ENCODE measurements at places on chromosomes 1 and 21.

DNA sequence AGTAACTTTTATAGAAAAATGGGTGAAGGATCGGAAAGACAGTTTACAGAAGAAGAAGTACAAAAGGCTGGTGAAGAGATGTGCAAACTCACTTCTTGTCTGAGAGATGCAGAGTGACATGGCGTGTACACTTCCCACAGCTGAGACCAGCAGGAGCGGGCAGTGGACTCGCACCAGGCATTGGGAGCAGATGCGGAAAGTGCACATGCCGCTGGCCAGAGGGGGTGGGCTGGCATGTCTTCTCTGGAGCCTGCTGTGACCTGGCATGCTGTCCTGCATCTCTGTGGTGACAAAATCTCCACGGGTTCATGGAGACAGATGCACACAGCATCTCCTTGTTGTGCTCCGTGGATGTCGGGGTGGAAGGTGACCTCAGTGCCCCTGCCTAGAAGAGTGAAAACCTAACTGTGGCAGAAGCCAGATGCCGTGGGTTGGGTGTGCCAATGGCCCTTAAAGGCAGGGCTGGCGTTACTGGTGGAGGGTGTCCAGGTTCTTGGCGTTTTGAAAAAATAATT is 128.6 kb upstream of the COL6A1 start:
- no peak for DNase-seq

GRCh38 chr21:45844181-45844580 is 137.4 kb upstream of the COL6A1 start:
- no peak for DNase-seq

DNA sequence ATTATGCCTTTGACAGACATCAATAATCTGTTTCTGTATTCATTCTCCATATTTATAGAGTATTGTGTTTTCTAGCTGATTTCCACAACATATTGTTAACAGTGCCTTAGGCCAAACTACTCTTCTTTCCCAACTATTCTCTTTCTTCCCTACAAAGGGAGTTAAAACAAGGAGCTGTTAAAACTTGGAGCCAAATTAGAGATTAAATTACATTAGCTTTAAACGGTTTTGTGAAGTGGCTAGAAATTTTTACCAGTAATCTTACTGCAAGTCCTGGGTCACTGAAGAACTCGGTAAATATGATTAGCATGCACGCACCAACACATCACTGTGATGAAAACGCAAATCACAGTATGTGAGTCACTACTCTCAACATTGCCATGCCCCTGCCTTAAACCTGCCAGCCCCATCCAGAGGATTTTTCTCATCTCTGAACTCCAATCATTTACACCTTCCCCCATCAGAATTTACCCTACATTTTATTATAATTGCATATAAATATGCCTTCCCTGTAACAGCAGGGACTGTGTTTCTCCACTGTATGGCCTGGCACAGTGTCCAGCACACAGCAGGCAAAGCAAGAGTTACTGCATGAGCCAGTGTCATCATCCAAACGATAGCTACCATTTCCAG is 1.5 kb upstream of the PRDX6 start:
- DNase-seq, result no peak

- no peak for DNase-seq
These were observed 270.0 kb upstream of the BRINP3 start for GRCh38 chr1:190747704-190748103.

GRCh38 chr1:31436596-31437432 is 23.8 kb downstream of the SERINC2 start:
- no peak for DNase-seq

- no peak for DNase-seq
These were observed 29.3 kb downstream of the COP1 start for GRCh38 chr1:176177764-176178163.

DNA sequence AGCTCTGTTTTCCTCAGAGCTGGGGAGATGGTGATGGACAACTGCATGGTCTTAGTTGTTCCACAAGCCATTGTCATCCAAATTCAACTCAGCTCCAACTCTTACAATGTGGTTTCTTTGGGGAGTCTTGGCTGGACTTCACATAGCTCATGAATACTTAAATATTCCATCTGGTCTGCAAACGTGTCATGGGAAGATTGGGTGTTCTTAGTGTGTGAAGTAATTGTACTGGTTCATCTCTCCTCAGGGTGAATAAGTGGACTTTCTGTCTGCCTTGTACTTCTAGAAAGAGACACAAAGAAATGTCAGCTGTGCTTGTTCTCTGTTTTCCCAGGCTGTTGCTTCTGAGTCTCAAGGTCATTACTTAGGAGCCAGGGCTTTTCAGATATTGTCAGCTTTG is 106.6 kb downstream of the VPS13D start:
- no peak for DNase-seq

DNA sequence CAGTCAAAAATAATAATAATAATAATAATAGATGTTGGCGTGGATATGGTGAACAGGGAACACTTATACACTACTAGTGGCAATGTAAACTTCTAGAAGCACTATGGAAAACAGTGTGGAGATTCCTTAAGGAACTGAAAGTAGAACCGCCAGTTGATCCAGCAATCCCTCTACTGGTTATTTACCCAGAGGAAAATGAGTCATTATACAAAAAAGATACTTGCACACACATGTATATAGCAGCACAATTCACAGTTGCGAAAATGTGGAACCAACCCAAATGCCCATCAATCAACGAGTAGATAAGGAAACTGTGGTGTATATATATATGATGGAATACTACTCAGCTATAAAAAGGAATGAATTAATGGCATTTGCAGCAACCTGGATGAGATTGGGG is 176.0 kb downstream of the PLPP3 start:
- DNase-seq, result no peak

- DNase-seq, result no peak
These were observed 84.9 kb downstream of the VWA5B1 start for GRCh38 chr1:20375563-20375962.

DNA sequence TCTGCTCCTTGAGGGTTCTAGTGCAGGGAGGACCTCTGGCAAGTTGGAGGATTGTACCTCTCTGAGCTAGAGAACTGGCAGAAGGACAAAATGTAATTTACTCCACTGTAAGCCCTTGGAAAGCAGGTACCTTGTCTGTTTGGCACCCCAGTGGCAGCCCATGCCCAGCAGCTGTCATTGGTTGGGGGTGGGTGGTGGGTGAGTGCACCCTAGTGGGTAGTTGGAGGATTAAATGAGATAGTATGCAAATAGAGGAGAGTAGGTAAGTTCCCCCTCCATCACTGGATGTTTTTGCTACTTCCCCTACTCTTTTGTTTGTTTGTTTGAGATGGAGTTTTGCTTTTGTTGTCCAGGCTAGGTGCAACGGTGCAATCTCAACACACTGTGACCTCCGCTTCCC is 69.8 kb downstream of the RYR2 start:
- no peak for DNase-seq

DNA sequence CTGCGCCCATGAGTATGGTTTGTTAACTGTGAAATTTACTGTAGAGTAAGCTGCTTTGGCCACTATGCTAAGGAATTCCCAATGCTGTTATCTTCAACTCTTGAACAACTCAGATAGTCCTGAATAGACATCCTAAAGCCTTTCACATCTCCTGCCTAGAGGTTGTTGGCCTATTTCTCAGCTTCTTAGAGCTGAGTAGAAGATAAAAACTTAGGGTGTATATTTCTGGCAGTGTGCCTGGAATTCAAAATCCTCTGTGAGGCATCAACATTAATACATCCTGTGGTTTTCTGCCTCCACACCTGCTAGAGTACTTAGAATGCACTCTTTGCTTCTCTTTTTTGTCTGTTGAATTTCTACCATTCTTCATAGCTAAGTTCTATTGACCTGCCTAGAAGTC is 45.8 kb upstream of the RC3H1 start:
- DNase-seq, result no peak

DNA sequence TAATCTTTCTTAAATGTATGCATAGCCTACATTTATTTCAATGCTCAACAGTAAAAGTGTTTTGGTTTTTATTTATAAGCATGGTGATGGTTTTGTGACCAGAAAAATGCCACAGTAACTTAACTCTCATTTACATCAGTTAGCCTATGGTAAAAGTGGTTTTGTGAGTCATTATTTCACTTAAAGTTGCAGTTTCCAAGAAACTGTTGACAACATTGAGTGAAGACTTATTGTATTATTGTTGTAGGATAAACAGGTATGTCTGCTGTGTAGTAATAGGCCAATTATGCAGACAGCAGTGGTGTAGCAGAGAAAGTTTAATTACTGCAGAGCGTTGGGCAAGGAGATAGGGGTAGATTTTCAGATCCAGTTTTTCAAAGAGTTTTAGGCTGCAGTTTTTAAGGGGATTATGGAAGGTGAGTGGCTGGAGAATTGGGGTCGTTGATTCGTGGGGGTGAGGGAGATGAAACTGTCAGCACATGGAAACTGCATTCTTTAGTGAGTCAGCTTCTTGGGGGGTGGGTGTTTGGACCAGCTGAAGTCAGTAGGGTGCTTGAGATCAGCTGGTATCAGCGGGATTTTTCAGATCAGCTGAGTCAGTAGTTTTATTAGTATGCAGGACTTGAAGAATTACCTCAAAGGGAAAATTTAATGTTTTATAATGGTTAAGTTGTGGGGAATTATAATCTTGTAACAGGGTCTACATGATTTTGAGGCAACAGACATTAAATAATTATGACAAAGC is 168.7 kb upstream of the FMN2 start:
- no peak for DNase-seq

GRCh38 chr1:23984417-23985186 is 4.5 kb upstream of the SRSF10 start:
- DNase-seq, result no peak

DNA sequence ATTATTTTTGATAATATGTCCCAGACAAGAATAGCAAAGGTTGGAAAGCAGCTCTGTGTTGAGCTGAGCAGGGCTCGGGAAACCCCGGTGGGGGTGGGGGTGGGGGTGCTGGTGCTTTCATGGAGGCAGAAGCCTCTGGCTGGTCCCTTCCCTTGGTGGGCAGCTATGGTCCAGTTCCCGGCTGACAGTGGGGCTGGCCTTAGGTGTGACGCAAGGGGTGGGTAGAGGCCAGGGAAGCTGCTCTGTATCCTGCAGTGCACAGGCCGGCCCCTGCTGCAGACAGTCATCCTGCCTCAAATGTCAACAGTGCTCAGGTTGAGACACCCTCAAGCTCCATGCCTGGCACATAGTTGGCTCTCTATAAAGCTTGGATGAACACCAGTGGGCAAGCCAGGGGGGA is 8.9 kb downstream of the ACTL8 start:
- DNase-seq, result no peak

- no peak for DNase-seq
These were observed 12.5 kb upstream of the SPOCD1 start for GRCh38 chr1:31828341-31828740.

DNA sequence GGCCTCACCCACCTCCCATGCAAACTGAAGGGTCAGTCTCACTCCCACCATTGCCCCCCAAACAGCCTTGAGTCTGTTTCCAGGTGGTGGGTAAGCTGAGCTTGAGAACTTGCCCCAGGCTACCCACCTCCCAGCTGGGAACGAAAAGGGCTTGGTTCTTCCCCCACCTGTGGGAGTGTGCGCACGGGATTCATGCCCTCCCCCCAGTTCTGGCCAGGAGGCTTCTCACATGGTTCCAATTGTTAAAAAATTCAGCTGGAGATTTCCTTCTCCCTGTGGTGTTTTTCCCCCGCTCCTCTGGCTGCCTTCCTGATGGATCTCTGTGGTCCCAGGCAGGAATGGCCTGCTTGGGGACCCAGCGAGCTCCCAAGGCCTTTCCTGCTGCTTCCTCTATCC is 81.8 kb upstream of the C21orf91 start:
- DNase-seq, result no peak

DNA sequence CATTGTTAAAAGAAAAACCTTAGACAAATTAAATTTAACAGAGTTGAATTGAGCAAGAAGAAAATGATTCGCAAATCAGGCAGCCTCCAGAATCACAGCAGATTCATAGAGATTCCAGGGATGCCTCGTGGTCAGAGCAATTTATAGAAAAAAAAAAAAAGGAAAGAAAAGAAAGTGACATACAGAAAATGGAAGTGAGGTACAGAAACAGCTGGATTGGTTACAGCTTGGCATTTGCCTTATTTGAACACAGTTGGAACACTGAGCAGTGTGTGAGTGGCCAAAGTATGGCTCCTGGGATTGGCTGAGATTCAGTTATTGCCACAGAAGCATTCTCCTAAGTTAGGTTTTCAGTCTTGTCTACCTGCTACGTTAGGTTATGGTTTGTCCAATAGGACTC is 9.1 kb upstream of the C21orf91 start:
- DNase-seq, result no peak

- DNase-seq, result no peak
These were observed 42.7 kb upstream of the ARHGEF16 start for GRCh38 chr1:3411806-3412205.

DNA sequence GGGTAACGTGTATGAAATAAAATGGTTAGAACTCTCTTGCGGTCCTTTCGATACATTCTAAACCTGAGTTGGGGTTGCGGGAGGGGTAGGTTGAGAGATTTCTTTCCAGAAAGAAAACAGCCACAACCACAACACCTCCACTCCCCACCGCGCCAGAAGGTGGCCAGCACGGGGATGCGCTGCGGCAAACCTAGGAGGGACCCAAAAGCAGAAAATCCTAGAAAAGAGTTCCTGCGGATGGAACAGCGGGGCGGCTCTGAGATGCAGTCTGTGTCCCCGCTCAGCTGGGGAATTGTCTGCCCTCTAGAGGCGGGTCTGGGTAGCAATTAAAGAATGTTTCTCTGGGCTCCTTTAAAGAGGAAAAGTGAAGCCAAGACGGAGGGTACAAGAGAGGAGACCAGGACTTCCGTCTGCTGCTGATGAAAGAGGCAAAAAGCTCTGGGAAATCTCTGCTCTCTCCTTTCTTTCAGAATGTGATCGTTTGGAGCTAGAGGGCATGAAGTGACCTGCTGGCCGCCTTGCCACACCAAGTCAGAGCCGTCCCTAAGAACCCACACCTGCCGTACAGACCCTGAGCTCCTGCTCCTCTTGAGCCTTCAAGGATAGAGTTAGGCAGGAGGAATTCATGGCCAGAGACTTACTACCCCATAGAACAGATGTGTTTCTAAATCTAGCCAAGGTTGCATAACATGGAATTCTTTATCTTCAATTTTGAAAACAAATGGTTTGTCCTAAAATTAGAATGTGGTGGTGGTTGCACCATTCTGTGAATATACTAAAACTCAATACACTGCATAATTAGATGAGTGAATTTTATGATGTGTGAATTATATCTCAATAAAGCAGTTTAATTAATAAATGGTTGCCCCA is 46.5 kb upstream of the COA6 start:
- DNase-seq, result peak; percentile 36

DNA sequence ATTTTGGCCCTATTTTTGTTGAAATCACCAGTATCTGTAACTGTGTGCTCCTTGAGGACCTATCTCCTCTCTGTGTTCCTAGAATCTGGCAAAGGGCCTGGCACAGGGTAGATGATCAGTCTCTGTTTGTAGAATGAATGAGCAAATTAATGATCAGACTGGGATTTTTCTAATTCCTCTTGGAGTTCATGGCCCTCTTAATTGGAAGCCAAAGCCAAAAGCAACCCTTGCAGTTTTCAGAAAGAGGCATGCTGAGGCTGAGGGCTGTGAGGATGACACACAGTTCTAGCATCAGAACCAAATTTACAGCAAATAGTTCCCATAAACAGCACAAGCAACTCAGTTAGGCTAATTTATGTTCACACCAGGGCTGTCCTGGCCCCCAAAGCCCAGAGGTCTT is 111.1 kb upstream of the BEND5 start:
- DNase-seq, result no peak

GRCh38 chr1:78799926-78800325 is 150.3 kb downstream of the IFI44 start:
- DNase-seq, result no peak

Data from activated T-helper 1 cell treated with anti-CD3 and anti-CD28 coated beads, Interleukin-2, amount 50 U/mL, for 16 hours (primary cell).